ENCODE measurements at places on chromosomes 12 and 14.

GRCh38 chr14:24673534-24674203 lies 39.7 kb upstream of the GZMB start:
- no peak for DNase-seq

DNA sequence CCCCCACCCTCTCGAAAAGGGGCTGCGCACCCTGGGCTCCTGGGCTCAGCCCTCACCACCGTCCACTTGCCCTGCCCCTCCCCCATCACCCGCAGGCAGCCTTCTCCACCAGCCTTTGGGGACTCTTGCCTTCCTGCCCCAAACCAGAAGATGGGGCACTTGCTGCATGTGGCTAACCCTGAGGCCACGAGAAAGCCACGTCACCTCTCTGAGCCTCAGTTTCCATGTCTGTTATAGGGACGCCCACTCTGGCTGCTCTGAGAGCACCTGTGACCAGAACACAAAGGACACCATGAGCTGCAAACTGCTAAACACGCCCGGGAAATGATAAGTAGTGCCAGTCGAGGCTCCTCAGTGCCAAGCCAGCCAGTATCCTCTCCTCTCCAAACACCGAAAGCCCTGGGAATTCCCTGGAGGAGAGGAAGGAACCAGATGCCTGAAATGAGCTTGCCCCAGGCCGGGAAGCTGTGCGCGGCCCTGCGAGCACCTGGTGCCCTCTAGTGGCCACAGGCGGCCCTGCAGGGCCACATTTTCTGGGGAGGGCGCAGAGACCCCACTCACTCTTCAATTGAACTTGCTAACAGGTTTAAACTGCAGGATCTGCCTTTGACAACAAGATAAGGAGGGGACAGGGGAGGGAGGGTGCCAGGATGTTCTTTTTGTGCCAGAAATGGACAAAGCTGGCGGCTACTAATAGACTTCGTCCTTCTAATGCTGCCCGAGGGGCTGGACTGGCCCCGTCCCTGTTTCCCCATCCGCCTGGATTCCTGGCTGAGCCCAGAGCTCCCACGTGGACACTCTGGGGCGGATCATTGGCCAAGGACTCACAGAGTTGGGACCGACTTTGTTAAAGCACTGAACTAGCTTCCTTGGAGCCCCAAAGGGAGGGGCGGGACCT lies 10.2 kb upstream of the SERPINA9 start:
- DNase-seq, result peak; percentile 25

- DNase-seq, result no peak
These were observed 745 bp downstream of the TRHDE start for GRCh38 chr12:72272731-72273498.

GRCh38 chr12:104340925-104341611 lies 37.5 kb downstream of the EID3 start:
- DNase-seq, result no peak

All from fibroblast of skin of left biceps (primary cell).